ENCODE measurements at places on chromosomes 3 and 15. TPM values are rescaled to one million over a fixed set of nuclear protein-coding genes. Genes with fewer than 3 reads are reported as not detected.

Gene C3orf22
- total RNA-seq: not detected

Gene PATL2
- not detected for total RNA-seq

Gene ZNF774
- total RNA-seq: 0.98 TPM

Gene HES1
- total RNA-seq: 19.8 TPM

Gene MORC1
- not detected for total RNA-seq

Gene CAMP
- total RNA-seq: not detected

Gene ALDH1L1
- total RNA-seq: 28.7 TPM

Gene MINAR1
- total RNA-seq: 0.15 TPM

Gene CNTN6
- total RNA-seq: not detected

Gene OXTR
- total RNA-seq: 0.95 TPM

Gene DCLK3
- not detected for total RNA-seq

Gene ERICH6
- total RNA-seq: not detected

Gene A4GNT
- not detected for total RNA-seq

Gene UBE2E2
- total RNA-seq: 0.77 TPM

Gene SGO1
- total RNA-seq: 23.8 TPM

Gene ITIH1
- total RNA-seq: 12.3 TPM

Gene KCNMB2
- not detected for total RNA-seq

Gene CRBN
- 46.8 TPM for total RNA-seq

Gene ITIH3
- total RNA-seq: 105 TPM

Gene MKRN2OS
- total RNA-seq: not detected

Gene LRRC49
- 2.0 TPM for total RNA-seq

Gene KCNAB1
- not detected for total RNA-seq

Gene ALS2CL
- not detected for total RNA-seq

Gene GUCA1C
- not detected for total RNA-seq

Gene NANOGP8
- 0.25 TPM for total RNA-seq

Gene ZDHHC19
- not detected for total RNA-seq

Gene PSMD2
- 200 TPM for total RNA-seq

Gene EEF1AKMT4
- total RNA-seq: 16.4 TPM

Gene CHRNA7
- 1.3 TPM for total RNA-seq

Gene SLC28A1
- total RNA-seq: 0.31 TPM

Gene C2CD4A
- 0.20 TPM for total RNA-seq

Gene SLC15A2
- 1.0 TPM for total RNA-seq

Gene ACSBG1
- total RNA-seq: 0.35 TPM

Gene GOLGA6L10
- total RNA-seq: 0.87 TPM
